ENCODE measurements at places on chromosomes 2 and 18. TPM values are rescaled to one million over a fixed set of nuclear protein-coding genes. Genes with fewer than 3 reads are reported as not detected.

Gene AQP4
- 3.2 TPM for total RNA-seq

Gene OTX1
- 6.4 TPM for total RNA-seq

Gene SEPTIN2
- 458 TPM for total RNA-seq

Gene UGT1A6
- total RNA-seq, result 0.55 TPM

Gene TDRD15
- total RNA-seq, result not detected

Gene MCM6
- total RNA-seq, result 28.8 TPM
